Muscle of arm (tissue), 14 donors: ENCODE measurements at places on chromosomes 12 and 14. TPM values are rescaled to one million over a fixed set of nuclear protein-coding genes. Genes with fewer than 3 reads are reported as not detected.

Gene CIDEB
- polyA plus RNA-seq, result 9.0 TPM

Gene BDKRB2
- 2.1 TPM for polyA plus RNA-seq

Gene TPH2
- polyA plus RNA-seq, result 0.27 TPM

Gene SLC25A47
- polyA plus RNA-seq, result not detected

Gene HOXC10
- polyA plus RNA-seq, result not detected

Gene HDAC7
- polyA plus RNA-seq, result 62.4 TPM

Gene RASSF3
- polyA plus RNA-seq, result 68.5 TPM

Gene ADGRD1
- 11.8 TPM for polyA plus RNA-seq

Gene INSM2
- not detected for polyA plus RNA-seq

Gene CPNE6
- not detected for polyA plus RNA-seq

Gene MSI1
- polyA plus RNA-seq, result 4.0 TPM

Gene NDUFA12
- polyA plus RNA-seq, result 86.8 TPM

Gene TEX22
- 0.38 TPM for polyA plus RNA-seq

Gene BBS10
- polyA plus RNA-seq, result 19.5 TPM

Gene MAP3K9
- polyA plus RNA-seq, result 0.24 TPM

Gene SDSL
- polyA plus RNA-seq, result 1.4 TPM

Gene EGLN3
- 44.7 TPM for polyA plus RNA-seq

Gene SRGAP1
- 7.9 TPM for polyA plus RNA-seq

Gene CCDC38
- not detected for polyA plus RNA-seq

Gene KRT72
- polyA plus RNA-seq, result not detected

Gene USP44
- 0.91 TPM for polyA plus RNA-seq

Gene SLC4A8
- 1.6 TPM for polyA plus RNA-seq

Gene HNF1A
- not detected for polyA plus RNA-seq

Gene TOMM20L
- polyA plus RNA-seq, result 0.51 TPM

Gene ADAM20
- polyA plus RNA-seq, result not detected

Gene CFAP251
- polyA plus RNA-seq, result not detected

Gene KLRC3
- polyA plus RNA-seq, result not detected

Gene OVCH1
- 0.78 TPM for polyA plus RNA-seq

Gene TUNAR
- not detected for polyA plus RNA-seq

Gene NDRG2
- polyA plus RNA-seq, result 121 TPM

Gene ANKRD33
- polyA plus RNA-seq, result 0.16 TPM

Gene TMEM63C
- polyA plus RNA-seq, result 15.1 TPM

Gene MIPOL1
- 5.9 TPM for polyA plus RNA-seq

Gene EIF2S3B
- 0.59 TPM for polyA plus RNA-seq

Gene SMIM41
- not detected for polyA plus RNA-seq

Gene INHBC
- polyA plus RNA-seq, result not detected

Gene COCH
- polyA plus RNA-seq, result not detected

Gene KRT4
- polyA plus RNA-seq, result 0.23 TPM

Gene ADAM21
- polyA plus RNA-seq, result 0.46 TPM

Gene GPR68
- polyA plus RNA-seq, result 0.41 TPM

Gene PTPRR
- 2.4 TPM for polyA plus RNA-seq

Gene MUCL1
- polyA plus RNA-seq, result not detected

Gene NT5DC3
- polyA plus RNA-seq, result 4.7 TPM

Gene DCN
- polyA plus RNA-seq, result 2,071 TPM

Gene ALX1
- polyA plus RNA-seq, result 0.24 TPM

Gene STXBP6
- polyA plus RNA-seq, result 15.9 TPM

Gene USP5
- 69.9 TPM for polyA plus RNA-seq

Gene ACTN1
- polyA plus RNA-seq, result 36.6 TPM

Gene PRORP
- polyA plus RNA-seq, result 16.9 TPM

Gene PRKD1
- 13.0 TPM for polyA plus RNA-seq

Gene CLEC2A
- not detected for polyA plus RNA-seq

Gene IL31
- polyA plus RNA-seq, result not detected

Gene JPH4
- 1.3 TPM for polyA plus RNA-seq

Gene SNAPC1
- 6.1 TPM for polyA plus RNA-seq

Gene CFAP54
- polyA plus RNA-seq, result 0.40 TPM

Gene PPP1R36
- 0.55 TPM for polyA plus RNA-seq

Gene LRRC10
- 0.08 TPM for polyA plus RNA-seq

Gene DYRK4
- polyA plus RNA-seq, result 19.4 TPM

Gene SOAT2
- 0.51 TPM for polyA plus RNA-seq
